Activated naive CD4-positive, alpha-beta T cell treated with anti-CD3 and anti-CD28 coated beads, Interleukin-2, amount 50 U/mL, for 16 hours (primary cell): ENCODE measurements at places on chromosomes 7 and 10.

- DNase-seq = no peak
These were observed 135.5 kb downstream of the IQUB start for GRCh38 chr7:123398921-123399320.

- no peak for DNase-seq
These were observed 12.3 kb upstream of the IKZF1 start for GRCh38 chr7:50292165-50292757.

GRCh38 chr7:75722373-75722772 is 16.4 kb downstream of the HIP1 start:
- DNase-seq = no peak

- DNase-seq = no peak
These were observed 31.0 kb downstream of the TACR2 start for GRCh38 chr10:69385454-69386350.

- no peak for DNase-seq
These were observed 217.5 kb downstream of the POLR1F start for GRCh38 chr7:19491371-19491770.

DNA sequence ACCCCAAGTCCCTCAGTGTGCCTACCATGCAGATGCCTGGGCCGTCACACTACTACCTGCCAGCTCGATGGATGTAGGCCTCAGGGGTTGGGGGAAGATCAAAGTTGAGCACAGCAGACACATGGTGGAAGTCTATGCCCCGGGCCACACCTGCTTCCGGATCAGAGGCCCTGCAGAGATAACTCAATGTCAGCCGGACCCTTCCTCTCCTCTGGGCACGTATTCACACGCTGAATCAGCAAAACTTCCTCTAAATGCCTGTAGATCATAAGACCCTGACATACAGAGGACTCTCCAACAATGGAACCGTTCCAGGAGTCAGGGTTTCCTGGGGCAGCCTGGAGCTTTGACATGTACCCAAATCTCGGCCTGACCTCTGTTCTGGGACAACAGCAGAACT is 3.7 kb downstream of the DDX56 start:
- no peak for DNase-seq

DNA sequence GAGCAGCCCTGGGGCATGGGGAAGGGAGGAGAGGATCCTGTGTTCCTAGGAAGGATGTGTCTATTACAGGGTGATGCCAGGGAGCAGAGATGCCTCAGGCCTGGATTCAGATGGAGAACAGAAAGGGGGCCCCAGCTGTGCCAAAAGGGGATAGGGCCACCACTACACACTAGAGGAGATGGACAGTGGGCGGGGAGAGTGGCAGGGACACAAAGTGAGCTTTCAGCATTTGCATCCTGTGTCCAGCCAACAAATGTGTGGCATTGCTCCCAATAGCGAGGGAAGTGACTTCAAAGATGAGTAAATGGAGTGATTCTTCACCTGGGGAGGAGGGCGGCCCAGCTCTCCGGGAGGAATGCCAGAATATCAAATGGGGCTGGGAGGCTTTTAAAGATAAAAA is 64.9 kb upstream of the WAPL start:
- no peak for DNase-seq

DNA sequence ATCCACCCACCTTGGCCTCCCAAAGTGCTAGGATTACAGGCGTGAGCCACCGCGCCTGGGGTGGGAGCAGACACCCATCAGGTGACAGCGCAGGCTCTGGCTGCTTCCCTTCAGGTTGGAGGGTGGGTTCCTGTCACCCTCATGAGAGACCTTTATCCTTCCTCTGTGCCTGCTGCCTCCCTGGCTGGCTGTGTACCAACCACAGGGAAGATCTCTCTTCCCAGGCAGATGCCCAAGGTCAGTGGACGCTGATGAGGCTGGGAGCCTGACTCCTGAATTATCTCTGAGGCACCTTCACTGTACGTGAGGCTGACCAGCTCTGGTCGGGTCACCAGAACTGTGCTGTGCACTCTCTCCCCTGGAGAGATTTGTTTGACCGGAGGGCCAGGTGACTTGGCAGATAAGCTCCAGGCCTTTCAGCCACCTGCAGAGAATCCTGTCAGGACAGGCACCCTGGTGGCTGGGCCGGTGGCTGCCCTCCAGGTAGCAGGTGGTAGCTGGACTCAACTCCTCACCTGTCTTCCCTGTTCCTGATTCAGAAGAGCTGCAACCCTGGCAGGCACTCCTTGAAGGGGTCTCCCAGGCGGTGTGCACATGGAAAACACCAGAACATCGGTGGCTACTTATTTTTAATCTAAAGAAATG is 251.9 kb downstream of the GLRX3 start:
- DNase-seq = no peak

- no peak for DNase-seq
These were observed 39.0 kb downstream of the CDH23 start for GRCh38 chr10:71435571-71436267.

DNA sequence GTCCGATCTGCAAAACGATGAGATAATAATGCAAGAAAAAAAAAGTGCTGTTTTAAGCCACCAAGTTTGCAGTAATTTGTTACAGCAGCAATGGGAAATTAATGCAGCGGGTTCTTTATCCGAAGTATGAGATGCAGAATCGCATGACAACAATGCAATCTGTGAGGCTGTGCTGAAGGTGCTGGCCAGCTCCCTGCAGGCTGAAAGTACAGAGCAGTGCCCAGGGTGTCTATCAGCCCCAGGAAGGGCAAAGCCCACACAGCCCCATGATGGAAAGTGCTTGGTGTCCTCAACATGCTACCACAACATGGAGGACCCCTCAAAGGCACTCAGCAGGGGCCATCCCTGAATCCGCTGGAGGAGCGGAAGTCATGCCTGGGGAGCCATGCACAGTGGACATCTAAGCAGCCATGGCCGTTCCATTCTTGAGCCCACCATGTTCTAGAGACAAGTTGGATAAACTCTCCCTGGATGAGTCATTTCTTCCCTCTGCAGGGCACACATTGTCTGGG is 199.5 kb upstream of the PFKP start:
- no peak for DNase-seq

- no peak for DNase-seq
These were observed 70.6 kb downstream of the CALD1 start for GRCh38 chr7:134850066-134850465.

DNA sequence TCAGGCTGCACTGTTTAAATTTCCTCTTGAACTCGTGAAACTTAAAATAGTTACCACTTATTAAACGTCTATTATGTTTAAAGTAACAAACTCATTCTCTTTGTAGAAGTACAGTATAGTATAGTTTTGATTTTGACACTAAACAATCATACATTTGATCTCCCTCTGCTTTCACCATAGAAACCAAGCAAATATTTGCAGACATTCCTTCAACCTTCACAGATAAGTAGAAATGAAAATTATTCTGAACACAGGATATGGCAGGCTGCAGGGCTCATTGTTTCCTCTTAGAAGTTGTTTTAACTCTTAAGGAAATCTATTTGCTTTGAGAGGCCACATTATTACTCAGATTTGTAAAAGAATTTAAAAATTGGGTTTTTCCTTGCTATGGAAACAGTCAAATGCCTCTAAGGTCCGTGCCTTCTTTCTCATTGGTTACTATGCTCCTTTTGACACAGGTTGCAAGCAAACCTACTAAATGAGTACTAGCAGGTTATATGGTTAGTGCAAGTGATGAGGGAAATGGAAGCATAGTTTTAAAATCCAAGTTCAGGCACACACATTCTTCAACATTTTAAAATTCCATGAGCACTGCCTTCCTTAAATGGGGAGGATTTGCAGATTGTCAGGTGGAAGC is 92.8 kb upstream of the FAM133B start:
- no peak for DNase-seq

DNA sequence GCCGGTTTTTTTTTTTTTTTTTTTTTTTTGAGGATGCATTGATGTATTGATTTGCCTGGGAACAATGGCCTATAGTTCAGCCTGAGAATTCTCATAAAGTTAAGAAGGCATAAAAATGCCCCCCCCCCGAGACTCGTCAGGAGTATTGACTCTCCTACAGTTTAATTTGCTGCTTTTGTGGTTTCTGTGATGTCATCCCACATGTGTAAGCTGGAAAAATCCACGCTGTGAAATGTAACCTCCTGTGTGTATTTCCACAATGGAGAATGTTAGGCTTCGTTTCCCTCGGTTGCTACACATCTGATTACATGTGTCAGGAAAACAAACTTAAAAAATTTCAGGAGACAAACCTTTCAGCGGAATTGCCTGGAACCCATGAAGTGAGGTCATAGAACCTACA is 117.9 kb downstream of the FANK1 start:
- DNase-seq = no peak

DNA sequence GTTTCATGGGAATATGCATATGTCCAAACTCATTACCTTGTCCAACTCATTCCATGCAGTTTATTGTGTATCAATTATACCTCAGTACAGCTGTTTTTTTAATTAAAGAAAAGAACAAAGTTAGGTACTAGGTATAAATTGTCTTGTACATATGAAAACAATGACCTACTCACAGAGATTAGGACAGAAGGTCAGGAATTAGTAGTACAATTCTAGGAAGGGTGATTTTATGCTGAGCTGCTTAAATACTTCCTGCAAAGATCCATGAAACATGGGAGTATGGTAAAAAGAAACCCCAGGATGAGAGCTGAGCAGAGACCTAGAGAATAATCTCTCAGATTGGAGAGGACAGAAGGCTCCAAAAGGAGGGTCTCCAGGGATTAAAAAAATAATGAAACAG is 13.8 kb upstream of the KDM7A start:
- DNase-seq = no peak

- DNase-seq = no peak
These were observed 76.9 kb downstream of the ELMO1 start for GRCh38 chr7:37371755-37372154.

GRCh38 chr10:84837877-84838276 is 509.5 kb downstream of the CCSER2 start:
- no peak for DNase-seq

GRCh38 chr10:6678211-6678803 is 98.2 kb upstream of the PRKCQ start:
- DNase-seq = peak; percentile 58

- DNase-seq = no peak
These were observed 101.2 kb upstream of the PRPS1L1 start for GRCh38 chr7:18128846-18129245.
